ENCODE measurements at places on chromosomes 2 and 18.
A peak's percentile ranks its signal among the peaks of the same experiment; 100 is the strongest.

DNA sequence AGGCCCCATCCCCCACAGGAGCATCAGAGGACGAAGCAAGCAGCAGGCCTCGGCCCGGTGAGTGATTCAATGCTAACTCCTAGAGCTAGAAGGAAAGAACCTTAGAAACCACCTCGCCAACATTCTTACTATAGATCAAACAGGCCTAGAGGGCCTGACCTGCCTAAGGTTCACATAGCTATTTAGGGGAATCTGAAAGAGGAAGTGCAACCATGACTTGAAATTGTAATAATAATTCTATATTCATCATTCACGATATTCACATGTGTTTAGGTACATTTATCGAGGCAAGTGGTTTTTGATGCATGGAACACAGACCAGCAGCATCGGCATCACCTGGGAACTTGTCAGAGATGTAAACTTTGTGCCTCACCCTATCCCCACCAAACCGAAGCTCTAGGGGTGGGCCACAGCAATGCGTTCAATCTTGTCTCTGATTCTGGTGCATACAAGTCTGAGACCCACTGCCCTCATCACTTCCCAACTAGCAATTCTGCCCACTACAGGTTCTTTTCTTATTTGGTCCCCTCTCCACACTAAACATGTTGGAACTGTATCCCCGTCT is 78.0 kb upstream of the DNMT3A start:
- no peak for DNase-seq

- no peak for DNase-seq
Measured at GRCh38 chr2:231228223-231228622, 29.8 kb downstream of the ARMC9 start.

GRCh38 chr2:151673016-151673415 is 61.3 kb downstream of the NEB start:
- no peak for DNase-seq

GRCh38 chr2:134367213-134367612 is 113.3 kb downstream of the MGAT5 start:
- DNase-seq: peak; percentile 53

GRCh38 chr2:159617646-159618045 is 1.3 kb upstream of the BAZ2B start:
- no peak for DNase-seq

- DNase-seq: peak; percentile 49
Measured at GRCh38 chr2:222424729-222425671, 657 bp downstream of the SGPP2 start.

- no peak for DNase-seq
Measured at GRCh38 chr2:41736586-41736985, 311.2 kb upstream of the PKDCC start.

DNA sequence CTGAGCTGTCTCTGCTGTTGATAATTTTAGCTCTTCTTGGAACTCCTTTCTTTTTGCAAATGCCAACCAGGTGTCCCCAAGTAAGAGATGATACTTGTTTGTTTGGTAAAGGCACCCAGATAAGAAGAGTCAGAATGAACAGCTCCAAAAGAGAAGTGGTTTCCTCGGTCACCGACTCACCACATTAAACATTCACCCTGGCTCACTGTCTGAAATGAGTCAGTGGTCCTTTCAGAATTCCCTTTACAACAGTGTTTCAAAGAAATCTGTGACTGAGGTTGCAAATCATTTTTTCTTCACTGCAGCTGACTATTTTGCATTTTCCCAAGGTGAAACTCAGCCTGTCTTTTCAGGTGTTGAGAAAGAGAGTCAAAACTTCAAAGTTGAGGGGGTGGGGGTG is 16.2 kb upstream of the CXCR4 start:
- DNase-seq: no peak

DNA sequence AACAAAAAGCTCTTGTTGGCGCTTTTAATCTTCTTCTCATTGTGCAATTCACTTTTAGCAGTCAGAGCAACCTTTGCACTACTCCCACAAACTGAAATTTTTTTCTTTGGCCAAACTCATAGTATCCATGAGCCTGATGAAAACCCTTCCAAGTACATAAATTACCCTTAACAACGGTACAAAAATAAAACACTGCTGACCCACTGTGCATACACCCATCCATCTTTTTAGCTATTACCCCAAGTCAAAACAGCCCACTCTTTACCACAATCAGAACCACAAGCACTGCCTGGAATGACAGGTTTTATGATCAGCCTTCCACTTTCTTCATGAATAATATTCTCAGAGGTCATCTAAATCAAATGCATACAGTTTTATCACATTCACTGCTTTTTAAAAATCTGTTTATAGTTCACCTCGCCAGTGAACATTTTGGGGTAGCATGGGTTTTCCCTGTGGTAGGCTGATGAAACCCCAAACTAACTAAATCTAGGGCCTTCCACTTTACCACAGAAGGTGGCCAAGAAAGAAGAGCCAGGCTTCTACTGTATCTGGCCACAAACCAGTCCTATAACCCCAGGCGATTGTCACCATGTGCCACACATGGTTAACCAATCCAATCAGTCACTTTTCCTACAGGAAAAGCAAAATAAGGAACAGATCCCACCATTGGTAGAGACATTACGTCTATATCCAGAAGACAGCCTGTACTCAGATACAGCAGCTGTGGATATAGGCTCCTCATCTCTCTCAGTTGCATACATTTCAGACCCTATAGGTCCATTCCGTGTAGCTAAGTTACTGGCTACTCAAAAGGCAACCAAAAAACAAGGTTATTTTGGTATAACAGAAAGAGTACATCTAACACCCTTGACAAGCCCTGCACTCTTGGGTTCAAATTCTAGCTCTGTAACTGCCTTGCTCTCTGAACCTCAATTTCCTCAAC is 171.3 kb downstream of the THADA start:
- DNase-seq: no peak

GRCh38 chr2:147884830-147885229 is 40.0 kb downstream of the ACVR2A start:
- DNase-seq: no peak

- DNase-seq: no peak
Measured at GRCh38 chr2:129709001-129709955, 270.2 kb upstream of the RAB6C start.

DNA sequence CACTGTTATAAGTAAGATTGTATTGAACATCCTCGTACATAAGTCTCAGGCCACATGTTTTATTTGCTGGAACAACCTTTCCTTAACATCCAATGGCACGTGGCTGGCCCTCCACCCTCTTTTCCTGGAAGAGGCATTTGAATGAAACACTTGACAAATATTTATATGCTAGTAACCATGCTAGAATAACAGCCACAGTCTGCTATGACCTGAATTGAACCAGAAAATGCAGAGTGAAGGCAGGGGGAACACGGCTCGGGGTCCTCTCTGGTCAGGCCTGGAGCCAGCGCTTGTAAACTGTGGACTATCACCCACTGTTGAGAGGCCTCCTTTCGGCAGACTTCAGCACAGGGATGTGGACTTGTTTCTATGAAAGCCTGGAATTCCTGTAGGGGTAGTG is 198.2 kb upstream of the COPS8 start:
- peak; percentile 76 for DNase-seq

- DNase-seq: no peak
Measured at GRCh38 chr2:10402062-10402585, 46.0 kb downstream of the ODC1 start.

Data from right forelimb (tissue), 1 donor.